ENCODE measurements at places on chromosomes 7 and 10.

DNA sequence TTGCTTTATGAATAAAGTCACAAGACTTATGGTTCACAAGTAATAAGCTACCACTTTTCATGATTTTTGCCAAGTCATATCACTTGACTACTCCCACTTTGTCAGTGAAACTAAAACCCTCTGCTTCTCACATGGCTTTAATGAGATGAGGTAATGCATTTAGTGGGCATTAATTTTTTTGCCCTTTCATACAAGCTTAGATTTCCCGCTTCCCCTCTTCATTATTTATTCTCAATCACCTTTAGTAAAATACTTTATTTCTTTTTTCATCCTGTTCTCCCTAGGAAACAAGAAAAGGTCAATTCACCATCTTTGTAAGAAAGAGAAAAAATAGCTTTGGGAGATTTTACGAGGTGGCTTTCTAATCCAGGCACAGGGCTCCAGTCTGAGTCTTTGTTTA is 109.6 kb upstream of the STARD3NL start:
- DNase-seq, result no peak

GRCh38 chr7:38321515-38321944 is 48.1 kb upstream of the TARP start:
- DNase-seq, result no peak

- DNase-seq, result peak; percentile 45
These were observed 240.9 kb upstream of the GRB10 start for GRCh38 chr7:51023547-51023946.

- DNase-seq, result no peak
These were observed 160.8 kb downstream of the CREB5 start for GRCh38 chr7:28573059-28573553.

GRCh38 chr10:72887043-72887442 is 6.5 kb upstream of the OIT3 start:
- DNase-seq, result no peak

DNA sequence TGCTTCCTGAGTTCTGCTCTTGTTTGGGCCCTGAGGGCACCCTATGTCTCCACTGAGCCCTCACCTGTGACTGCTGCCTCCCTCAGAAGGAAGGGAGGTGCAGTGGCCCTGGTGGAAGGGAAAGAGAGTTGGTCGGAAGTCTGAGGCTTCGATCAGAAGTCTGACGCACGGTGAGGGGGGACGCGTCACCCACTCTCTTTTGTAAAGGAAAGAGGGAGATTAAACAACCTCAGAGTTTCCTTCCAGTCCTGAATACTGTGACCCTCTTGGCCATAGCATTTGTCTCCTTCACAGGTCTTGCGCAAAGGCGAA is 31.4 kb upstream of the TRIM8 start:
- no peak for DNase-seq

DNA sequence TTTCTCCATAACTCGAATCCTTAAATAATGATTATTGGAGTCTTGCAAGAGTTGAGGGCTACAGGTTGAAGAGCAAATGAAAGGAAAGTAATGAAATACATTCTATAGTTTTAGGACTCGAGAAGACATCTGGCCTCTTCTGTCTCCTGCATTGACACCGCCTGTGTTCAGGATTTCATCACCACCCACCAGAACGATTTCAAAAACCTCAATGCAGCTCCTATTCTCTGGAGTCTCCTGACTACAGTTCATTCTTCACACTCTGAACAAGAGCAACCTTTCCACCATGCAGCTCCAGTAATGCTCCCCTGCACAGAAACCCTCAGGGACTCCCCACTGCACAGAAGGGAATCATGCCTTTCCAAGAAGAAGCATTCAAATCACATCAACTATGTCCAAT is 5.5 kb downstream of the IL15RA start:
- no peak for DNase-seq

DNA sequence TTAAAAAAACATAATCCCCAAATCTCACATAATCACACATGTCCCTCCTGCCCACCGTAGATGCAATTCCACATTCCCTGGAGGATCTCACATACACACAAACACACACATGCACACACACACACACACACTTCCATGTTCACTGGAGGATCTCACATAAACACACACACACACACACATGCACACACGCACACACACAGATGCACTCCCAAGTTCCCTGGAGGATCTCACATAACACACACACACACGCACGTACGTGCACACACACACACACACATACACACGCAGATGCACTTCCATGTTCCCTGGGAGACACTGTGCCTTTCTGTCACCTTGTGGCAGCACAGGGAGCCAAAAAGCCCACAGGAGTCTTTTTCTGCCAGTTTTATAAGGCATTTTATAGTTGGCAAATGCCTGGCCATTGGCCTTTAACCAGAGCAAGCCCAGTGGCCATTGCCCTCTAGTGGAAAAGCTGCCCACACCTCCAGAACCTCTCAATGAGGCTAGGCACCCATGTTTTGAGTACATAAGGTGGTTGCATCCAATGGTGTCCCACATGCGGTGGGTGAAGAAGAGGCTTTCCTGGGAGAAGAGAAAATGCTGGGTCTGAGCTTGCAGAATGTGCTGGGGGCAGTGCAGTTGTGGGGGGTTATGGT is 115.4 kb upstream of the ACBD5 start:
- DNase-seq, result no peak

GRCh38 chr7:23018750-23019149 is 4.8 kb upstream of the HYCC1 start:
- DNase-seq, result no peak

GRCh38 chr10:124511205-124512039 is 49.8 kb downstream of the LHPP start:
- DNase-seq, result no peak

DNA sequence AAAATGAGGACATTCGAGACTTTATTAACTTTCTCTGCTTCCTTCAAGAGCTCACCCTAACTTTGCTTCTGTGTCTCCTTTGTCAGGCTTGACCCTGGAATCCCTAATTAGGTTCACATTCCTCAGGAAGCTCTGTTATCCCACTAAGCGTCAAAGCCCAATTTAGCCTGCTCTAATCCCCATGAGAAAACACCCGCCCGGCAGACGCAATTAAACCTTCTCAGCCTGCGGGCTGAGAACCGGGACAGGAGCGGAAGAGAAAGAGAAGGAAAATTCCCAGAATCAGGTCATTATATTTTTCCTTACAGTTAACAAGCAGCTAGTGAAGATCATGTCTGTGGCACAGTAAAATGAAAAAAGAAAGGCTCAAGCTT is 93.0 kb downstream of the TNS3 start:
- DNase-seq, result no peak

- DNase-seq, result no peak
These were observed 52.9 kb upstream of the IGFBP3 start for GRCh38 chr7:45973725-45974532.

DNA sequence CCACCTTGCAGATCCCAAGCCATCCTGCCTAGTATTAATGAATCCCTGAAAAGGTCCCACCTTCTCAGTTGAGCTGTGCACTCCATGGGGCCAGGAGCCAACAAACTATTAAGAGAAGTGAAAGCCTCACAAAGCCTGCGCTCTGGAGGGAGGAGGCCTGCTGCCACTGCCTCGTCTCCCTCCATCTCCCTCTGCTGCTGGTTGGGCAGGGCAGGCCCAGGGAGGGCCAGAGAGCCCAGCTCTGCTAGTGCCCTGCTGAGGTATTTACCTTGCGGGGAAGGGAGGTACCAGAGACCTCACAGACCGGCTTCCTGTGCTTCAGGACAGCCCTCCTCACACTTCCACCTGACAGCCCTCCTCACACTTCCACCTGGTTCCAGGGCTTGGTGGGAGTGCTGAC is 171.5 kb downstream of the SH3PXD2A start:
- no peak for DNase-seq

DNA sequence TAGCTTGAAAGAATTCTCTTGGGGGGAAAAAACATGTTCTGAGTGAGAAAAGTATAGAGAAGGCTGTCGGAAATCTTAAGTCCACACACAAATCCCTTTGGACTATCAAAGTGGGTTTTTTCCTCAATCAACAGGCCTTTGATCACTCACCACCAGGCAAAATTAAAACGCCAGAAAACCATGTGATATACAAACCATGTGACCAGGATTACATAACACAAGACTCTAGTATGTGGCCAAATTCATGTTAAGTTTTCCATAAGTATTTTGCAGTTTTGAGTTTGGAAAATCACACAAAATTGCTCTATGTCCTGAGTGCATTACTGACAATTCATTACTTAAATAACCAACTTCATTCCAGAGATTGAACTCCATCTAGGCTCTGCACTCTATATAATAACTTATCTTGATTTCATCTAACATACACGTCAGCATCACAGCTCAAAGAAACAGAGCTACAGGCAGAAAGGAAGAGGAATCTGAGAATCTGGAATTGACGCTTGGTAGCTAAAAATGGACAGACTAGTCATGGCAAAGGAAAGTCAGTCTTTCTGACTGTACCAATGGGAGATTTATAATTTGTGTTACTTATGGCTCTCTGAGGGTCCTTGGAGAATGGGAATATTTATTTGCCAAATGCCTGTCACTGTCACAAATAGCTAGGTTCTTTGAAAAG is 383.5 kb downstream of the SFMBT2 start:
- no peak for DNase-seq

- DNase-seq, result no peak
These were observed 315.0 kb downstream of the IPMK start for GRCh38 chr10:57952741-57953140.

Data from glutamatergic neuron (in vitro differentiated cells).